Bronchus fibroblast of lung (primary cell): ENCODE measurements at places on chromosomes 1 and 21. TPM values are rescaled to one million over a fixed set of nuclear protein-coding genes. Genes with fewer than 3 reads are reported as not detected.

The DIO1 gene
- not detected in 2 replicates for total RNA-seq

The CYP4Z1 gene
- total RNA-seq = not detected in 2 replicates

The RNF207 gene
- 7.2 and 13.1 TPM in 2 replicates for total RNA-seq

The KRTAP19-8 gene
- total RNA-seq = not detected in 2 replicates
